Amniotic stem cell (primary cell): ENCODE measurements at places on chromosomes 7 and 10.

GRCh38 chr7:54664235-54665228 is 94.5 kb downstream of the SEC61G start:
- DNase-seq, result no peak

- DNase-seq, result no peak
Observed at GRCh38 chr10:90604636-90605035, 253.2 kb downstream of the HTR7 start.

- DNase-seq, result no peak
Observed at GRCh38 chr7:137850571-137850970, 3.8 kb upstream of the DGKI start.

GRCh38 chr10:91010952-91011351 is 90.1 kb upstream of the ANKRD1 start:
- no peak for DNase-seq

- DNase-seq, result no peak
Observed at GRCh38 chr10:35130663-35131062, 4.0 kb downstream of the CREM start.

- DNase-seq, result no peak
Observed at GRCh38 chr10:76301950-76302349, 870.5 kb downstream of the LRMDA start.

DNA sequence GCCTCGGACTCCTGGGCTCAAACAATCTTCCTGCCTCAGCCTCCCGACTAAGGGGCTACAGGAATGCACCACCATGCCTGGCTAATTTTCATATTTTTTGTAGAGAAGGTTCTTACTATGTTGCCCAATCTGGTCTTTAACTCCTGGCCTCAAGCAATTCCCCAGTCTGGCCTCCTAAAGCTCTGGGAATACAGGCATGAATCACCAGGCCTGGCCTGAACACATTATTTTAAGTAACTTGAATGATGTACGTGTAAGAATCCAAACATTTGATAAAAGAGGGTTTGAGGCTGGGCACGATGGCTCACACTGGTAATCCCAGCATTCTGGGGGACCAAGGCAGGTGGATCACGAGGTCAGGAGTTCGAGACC is 13.0 kb upstream of the BAMBI start:
- DNase-seq, result no peak

GRCh38 chr10:107971973-107972372 is 807.5 kb upstream of the SORCS1 start:
- peak; percentile 9 for DNase-seq

DNA sequence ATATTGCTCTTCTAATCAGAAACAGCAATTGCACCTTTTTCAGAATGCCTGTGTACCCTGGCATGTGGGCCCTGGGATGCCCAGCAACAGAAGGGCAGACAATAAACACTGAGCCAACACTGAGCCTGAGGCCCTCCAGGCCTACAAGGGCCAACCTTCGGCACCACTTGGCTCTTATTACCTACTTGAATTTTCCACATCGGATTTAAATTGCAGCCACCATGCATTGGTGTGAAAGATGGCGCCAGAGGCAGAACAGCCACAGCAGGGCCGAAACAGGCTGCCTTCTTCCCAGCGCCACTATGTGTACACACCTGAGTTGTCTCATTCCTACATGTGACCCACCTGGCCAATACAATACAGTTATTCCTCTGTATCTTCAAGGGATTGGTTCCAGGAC is 51.4 kb upstream of the EZH2 start:
- no peak for DNase-seq

- no peak for DNase-seq
Observed at GRCh38 chr7:77327067-77327931, 88.8 kb downstream of the GSAP start.

DNA sequence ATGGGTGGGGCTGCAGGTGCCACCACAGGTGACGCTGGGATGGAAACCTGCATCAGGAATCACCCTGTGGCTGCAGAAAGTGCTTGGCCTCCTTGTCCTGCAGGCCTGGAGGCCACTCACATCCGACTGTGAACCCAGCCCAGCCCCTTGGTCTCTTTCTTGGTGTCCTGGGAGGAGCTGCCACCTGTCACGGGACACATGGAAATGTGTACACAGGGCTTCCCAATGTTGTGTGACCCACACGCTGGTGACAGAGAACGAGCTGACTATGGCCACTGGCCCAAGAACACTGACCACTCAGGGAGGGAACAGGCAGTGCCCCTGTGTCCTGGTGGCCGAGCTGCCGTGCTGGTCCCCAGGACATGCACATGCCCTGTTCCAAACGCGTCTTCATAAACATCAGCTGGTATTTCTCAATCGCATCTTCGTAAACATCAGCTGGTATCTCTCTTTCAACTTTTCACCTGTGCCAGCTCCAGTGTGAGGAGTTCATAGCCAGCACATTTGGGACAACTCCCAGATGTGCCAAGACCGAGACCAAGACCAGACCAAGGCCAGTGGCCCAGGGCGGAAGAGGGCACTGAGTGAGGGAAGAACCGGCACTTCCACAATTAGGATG is 57.9 kb upstream of the INPP5A start:
- DNase-seq, result no peak

GRCh38 chr10:120012131-120012400 is 119.5 kb downstream of the SEC23IP start:
- DNase-seq, result no peak

DNA sequence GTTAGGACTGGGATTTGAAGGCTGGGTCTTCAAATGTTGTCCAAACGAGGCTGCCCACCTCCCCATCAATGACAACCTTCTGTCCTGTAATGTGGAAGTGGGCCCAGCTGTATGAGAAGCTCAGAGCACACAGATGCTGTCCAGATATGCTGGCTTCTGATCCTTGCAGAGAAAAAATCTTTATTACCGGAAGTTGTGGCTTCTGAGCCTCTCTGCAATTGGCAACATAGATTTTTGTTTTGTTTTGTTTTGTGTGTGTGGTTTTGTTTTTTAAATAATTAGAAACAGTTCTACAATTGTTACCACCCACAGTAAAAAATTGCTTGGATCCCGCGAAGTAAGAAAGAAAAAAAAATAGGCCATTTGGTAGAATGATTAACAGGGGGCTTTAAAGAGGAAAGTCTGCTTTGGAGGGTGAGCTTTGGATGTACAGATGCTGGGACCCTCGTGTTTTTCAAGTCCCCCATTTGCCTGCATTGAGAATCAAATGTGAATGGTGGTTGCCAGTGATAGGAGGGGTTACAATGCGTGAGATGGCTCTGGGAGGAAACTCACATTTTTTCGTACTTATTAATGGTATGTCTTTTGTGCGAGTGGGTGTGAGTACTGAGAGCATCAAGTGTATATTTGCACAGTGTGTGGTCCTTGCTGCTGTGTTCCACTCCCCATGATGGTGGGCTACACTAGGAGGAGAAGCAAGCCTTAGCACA is 153.2 kb downstream of the TCF7L2 start:
- no peak for DNase-seq

DNA sequence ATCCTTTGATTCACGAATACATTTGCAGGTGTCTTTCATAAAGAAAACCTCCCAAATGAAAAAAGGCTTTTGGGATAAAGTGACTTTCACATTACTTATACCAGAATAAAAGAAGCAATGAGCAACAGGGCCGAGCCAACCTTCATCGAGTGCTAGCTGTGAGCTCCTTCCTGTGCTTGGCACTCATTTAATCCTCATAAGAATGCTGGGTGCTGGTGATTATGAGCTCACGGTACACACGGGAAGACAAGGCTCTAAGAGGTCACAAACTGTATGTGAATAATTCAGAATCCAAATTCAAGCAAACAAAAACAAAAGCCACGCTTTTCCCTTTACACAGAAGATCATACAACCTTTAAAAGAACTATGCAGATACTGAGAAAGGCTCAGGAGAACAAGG is 156.2 kb downstream of the COBL start:
- DNase-seq, result no peak

GRCh38 chr10:29688230-29688661 is 53.5 kb upstream of the SVIL start:
- DNase-seq, result no peak

- DNase-seq, result no peak
Observed at GRCh38 chr7:131602304-131602993, 46.0 kb upstream of the PODXL start.

DNA sequence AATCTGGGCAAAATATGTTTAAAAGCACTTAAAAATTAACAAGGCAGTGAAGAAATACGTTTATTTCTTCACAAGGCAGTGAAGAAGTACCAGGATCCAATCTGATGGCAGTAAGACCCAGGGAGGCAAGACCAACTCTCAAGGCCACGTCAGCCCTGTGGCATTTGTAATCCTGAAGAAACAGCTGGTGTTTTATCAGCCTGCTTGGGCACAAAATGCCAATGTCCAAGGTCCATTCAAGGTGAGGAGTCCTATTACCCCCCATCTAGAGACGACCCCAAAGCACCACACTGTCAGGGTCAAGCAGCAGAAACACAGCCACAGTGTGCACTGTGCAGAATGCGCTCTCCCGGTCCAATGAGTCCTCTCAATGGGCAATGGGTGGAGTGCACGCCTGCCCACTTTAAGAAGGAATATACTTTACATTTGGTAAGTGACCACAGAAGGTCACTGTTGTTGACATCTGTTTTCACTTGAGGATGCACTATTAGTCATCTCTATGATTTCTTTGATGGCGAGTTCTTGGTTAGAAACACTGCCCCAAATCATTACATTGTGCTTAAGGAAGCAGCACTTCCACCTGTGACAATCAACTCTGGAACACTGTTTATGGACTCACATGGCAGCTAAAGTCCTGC is 12.8 kb downstream of the CPXM2 start:
- DNase-seq, result no peak

DNA sequence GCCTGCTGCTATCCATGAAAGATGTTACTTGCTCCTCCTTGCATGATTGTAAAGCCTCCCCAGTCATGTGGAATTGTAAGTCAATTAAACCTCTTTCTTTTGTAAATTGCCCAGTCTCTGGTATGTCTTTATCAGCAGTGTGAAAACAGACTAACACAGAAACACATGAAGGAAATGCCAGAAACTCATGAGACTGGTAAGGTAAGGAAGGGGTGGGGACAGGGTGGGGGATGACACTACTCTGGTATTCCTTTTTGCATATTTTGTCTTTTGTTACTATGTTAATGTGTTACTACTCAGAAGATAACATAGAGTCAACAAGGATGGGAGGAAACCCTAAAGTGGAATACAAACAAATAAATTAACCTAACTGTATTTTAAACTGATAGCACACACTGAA is 69.8 kb upstream of the DRGX start:
- no peak for DNase-seq

DNA sequence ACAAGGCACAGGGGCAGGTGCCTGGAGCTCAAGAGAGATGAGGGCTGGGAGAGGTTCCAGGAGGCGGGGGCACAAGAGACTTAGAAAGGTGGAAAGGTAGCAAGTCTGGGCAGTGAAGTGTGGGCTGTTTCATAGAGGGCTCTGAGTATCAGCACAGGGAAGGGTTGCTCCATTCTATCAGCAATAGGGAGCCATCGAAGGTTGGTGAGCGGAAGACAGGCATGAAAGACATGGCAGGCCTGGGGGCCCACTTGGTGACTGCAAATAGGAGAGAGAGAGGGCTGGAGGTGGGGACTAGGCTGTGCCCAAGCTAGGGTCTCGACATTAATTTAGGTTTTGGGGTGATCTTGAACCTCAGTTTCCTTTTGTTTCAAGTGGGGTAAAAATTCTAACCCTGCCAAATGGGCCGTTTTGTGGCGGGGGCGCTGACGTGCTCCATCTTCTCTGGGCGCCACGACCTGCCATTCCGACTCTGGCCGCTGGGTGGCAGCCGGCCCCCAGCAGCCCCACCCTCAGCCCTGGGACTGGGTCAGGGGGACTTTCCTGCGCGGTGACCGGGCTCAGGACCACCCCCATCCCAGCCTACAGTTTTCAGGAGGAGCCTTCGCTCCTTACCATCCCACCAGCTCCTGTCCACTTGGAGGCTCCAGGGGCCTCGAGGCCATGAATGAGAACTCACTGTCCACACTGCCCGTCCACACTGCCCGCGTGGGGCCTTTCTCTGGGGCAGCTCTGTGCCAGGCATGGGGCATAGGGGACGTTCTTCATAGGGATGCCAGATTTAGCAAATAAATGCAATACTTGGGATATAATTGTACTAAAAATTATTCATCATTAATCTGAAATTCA is 37.2 kb upstream of the PCBD1 start:
- no peak for DNase-seq

DNA sequence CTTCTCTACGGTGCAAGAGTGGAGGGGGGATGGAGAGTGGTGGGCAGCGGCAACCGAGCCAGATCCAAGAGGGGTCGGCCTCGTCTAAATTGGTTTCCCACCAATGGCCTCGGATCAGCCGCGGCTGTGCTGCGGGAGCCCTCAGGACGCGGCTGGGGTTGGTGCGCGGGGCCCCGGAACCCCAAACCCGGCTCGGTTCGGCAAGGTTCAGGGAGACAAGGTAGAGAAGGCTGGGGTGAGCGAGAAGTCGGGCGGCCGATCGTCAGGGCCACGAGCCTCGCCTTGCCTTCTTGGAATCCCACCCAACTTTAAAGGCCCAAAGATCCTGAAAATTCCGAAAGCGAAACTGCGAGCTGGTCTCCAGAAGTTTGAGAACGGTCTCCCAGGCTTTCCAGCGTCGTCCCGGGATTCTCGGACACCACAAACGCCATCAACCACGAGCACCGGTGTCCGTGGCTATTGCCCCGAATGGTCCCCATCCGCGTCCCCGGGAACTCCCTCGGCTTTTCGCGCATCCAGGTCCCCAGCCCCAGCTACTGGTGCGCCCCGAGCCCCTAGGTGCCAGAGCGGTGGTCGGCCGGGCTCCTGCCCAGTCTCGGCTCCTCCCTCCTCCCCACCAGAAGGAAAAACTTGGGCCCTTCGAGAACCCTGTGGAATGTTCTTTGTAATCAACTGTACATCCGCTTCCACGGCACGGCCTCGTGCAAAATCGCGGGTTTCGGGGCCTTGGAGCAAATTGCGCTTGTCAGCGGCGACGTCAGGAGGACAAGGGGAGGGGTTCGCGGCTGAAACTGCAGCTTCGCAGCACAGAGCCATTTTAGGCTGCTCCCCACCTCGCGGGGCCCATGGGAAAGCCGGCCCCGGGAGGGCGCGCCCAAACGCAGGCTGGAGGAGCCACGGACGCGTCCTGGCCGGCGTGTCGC is 3.2 kb downstream of the SFMBT2 start:
- no peak for DNase-seq

- DNase-seq, result no peak
Observed at GRCh38 chr7:55202150-55202913, 162.8 kb upstream of the LANCL2 start.

- no peak for DNase-seq
Observed at GRCh38 chr10:114703377-114704107, 45.5 kb upstream of the ABLIM1 start.

- no peak for DNase-seq
Observed at GRCh38 chr7:1160670-1161021, 650 bp upstream of the ZFAND2A start.

DNA sequence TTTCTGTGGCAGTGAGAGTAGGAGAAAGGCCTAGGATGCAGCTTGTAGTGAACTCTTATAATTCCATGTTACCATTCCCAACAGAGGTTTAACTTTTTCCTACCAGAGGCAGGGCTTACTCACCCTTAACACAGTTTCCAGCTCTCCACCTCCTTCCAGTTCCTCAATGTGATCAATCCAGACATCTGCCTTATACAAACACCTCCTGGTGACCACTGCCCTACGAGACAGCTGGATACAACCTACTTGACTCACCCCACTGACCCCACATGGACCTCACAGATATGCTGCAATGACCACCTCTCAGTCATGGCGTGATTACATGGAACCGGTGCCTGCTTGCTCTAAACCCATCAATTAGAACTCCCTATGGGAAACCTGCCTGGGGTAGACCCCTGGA is 326.5 kb downstream of the TNS3 start:
- no peak for DNase-seq

- no peak for DNase-seq
Observed at GRCh38 chr7:151880688-151881087, 3.8 kb upstream of the PRKAG2 start.

GRCh38 chr10:116109881-116110280 is 163.1 kb downstream of the GFRA1 start:
- DNase-seq, result no peak
